ENCODE measurements at places on chromosomes 13 and 19.

DNA sequence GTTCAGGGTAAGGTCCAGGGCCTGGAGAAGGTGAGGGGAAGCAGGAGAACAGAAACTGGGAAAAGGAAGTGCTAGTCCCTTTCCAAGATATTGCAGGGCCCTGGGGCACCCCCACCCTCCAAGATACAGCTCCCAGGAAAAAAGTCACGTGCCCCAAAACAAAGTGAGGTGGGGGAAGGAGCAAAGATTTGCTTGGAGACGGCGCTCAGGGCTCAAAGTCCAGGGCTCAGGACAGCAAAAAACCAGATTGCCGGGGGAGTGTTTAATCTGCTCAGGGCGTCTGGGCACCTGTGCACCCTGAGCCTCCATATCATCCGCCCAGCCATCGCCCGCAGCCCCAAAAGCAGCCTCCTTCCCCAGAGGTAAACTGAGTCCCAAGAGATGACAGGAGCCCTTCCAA, 6.3 kb downstream of the SMIM24 start:
- no peak for DNase-seq

GRCh38 chr19:4503132-4503824, 15.0 kb downstream of the PLIN4 start:
- DNase-seq = no peak

- peak; percentile 9 for DNase-seq
Measured at GRCh38 chr19:52778811-52779210, 7.8 kb downstream of the ZNF600 start.

DNA sequence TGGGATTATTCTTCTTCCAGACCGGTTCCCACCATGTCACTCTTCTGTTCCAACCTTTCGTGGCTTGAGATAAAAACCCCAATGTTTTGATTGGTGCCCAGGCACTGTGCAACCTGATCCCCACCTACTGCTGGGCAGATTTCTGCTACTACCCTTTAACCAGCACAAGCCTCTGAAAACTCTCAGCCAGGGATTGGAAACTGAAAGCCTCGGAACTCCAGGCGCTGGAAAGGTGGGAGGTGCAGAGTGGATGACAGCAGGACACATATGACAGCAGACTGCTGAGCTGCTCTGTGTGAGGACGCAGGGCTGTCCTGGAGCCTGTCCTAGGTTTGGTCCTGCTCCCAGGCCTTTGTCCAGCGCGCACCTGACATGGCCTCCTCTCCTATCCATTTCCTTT, 68.5 kb upstream of the GTF3A start:
- no peak for DNase-seq

- peak; percentile 50 for DNase-seq
Measured at GRCh38 chr19:11624069-11624463, 26.8 kb downstream of the ZNF627 start.
